ENCODE measurements at places on chromosomes 13 and 19. TPM values are rescaled to one million over a fixed set of nuclear protein-coding genes. Genes with fewer than 3 reads are reported as not detected.

Gene TSSK6
- 1.3 TPM for total RNA-seq

Gene KASH5
- total RNA-seq = not detected

Gene BST2
- total RNA-seq = 31.6 TPM

Gene TNFAIP8L1
- total RNA-seq = 1.9 TPM

Gene ZNF285
- 2.9 TPM for total RNA-seq

Gene CYP4F2
- total RNA-seq = not detected

Gene C19orf33
- not detected for total RNA-seq

Gene AMH
- 2.1 TPM for total RNA-seq

Gene KIR3DL2
- not detected for total RNA-seq

Gene C1QTNF9
- total RNA-seq = not detected

Gene CRX
- not detected for total RNA-seq

Gene CXCL17
- total RNA-seq = not detected

Gene TMC4
- 0.36 TPM for total RNA-seq

Gene LAIR1
- not detected for total RNA-seq

Gene NALCN
- total RNA-seq = 0.49 TPM

Gene PPP1R12C
- 64.6 TPM for total RNA-seq

Gene PTGIR
- 6.7 TPM for total RNA-seq

Gene ATP11A
- total RNA-seq = 9.0 TPM

Gene PRSS57
- not detected for total RNA-seq

Gene ZIC5
- not detected for total RNA-seq

Gene ZNF30
- 2.6 TPM for total RNA-seq

Gene LRP3
- total RNA-seq = 37.0 TPM

Gene ZNF20
- total RNA-seq = 4.5 TPM

Gene NPAS1
- total RNA-seq = 0.61 TPM

Gene C19orf47
- total RNA-seq = 8.1 TPM

Gene IFI30
- 33.3 TPM for total RNA-seq

Gene CEACAM3
- total RNA-seq = not detected

Gene NANOS3
- total RNA-seq = 0.49 TPM

Gene TMEM59L
- not detected for total RNA-seq

All from hair follicle dermal papilla cell (primary cell).